GF-D8 (cell line): ENCODE measurements at places on chromosomes 11 and 22.

- no peak for DNase-seq
Observed at GRCh38 chr11:29255401-29255800, 761.4 kb downstream of the KCNA4 start.

DNA sequence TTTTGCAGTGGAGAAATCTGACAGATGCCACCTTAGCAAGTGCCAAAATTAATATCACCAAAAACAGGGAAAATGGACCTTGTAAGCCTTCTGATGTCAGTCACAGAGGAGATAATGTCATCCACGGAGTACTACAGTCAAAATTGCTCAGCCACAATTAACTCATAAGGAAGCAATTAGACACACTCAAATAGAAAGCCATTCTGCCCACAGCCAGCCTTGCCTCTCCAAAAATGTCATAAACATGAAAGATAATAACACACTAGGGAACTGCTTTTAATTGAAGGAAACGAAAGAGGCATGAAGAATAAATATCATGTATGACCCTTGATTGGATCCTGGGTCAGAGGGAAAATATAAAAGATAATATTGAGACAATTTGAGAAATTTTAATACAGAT, 505.6 kb upstream of the API5 start:
- no peak for DNase-seq

GRCh38 chr11:87035976-87036583, 1.7 kb upstream of the TMEM135 start:
- no peak for DNase-seq

- DNase-seq = no peak
Observed at GRCh38 chr11:71340086-71340606, 87.8 kb upstream of the SHANK2 start.

- DNase-seq = no peak
Observed at GRCh38 chr11:58028687-58029411, 1.9 kb upstream of the OR6Q1 start.

- no peak for DNase-seq
Observed at GRCh38 chr11:33984682-33985389, 66.7 kb upstream of the CAPRIN1 start.

DNA sequence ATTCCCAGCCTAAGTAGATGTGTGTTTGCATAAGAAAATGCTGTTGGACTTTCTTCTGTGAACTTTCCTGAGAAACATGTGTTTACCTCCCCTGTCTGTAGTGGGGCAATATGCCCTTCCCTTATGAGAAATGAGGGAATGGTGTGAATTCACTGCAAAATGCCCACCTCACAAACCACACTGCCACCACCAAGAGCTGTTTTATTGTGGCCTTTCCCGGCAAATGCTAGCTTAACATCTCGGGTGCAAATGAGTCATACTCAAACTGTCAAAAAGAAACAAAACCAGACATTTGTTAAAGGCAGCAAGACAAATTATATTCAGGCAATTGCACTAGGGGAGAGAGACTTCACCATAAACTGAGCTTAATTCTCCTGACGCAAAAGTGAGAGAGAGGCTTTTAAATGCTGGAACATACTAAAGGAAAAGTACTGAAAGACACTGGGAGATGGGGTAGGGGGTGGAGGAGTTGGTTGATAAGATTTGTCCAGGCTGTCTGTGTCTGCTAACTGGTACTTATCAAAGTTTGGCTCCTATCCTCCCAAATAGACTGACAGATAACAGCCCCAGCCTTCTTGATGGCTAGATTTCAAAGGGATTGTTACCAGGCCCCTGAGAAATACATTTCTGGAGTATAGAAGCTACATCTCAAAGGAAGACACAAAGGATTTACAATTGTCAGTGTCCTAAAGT, 70.9 kb upstream of the OR5AK2 start:
- no peak for DNase-seq

- DNase-seq = no peak
Observed at GRCh38 chr11:131691181-131692041, 321.0 kb downstream of the NTM start.

DNA sequence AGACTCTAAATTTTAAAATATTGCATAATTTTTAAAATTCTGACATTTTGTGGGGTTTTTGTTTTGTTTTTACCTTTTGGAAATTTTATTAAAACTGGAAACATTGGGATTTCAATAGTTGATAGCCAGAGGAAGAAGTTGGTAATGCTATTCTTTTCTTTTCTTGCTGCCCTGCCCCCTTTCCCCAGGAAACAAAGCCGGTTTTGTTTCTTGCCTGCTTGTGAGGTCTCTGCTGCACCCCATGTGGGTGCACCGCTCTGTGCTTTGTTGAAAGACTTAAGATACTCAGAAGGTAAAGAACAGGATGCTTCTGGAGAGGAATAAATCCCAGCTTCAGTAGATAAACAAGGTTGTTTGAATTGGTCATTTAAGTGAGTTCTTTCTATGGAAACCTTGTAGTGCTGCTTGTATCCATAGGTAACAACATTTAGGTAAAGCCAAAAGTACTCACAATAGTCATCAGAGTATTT, 87.5 kb downstream of the YAP1 start:
- DNase-seq = no peak
